ENCODE measurements at places on chromosomes 2 and 18. TPM values are rescaled to one million over a fixed set of nuclear protein-coding genes. Genes with fewer than 3 reads are reported as not detected.

- DNase-seq: no peak
Measured at GRCh38 chr2:156907806-156908205, 349.7 kb upstream of the GALNT5 start.

GRCh38 chr2:121877366-121877765 is 121.9 kb downstream of the TSN start:
- DNase-seq: no peak

GRCh38 chr2:69464575-69464974 is 27.3 kb upstream of the NFU1 start:
- peak; percentile 19 for DNase-seq

GRCh38 chr2:46239847-46240181 is 57.4 kb upstream of the EPAS1 start:
- no peak for DNase-seq

DNA sequence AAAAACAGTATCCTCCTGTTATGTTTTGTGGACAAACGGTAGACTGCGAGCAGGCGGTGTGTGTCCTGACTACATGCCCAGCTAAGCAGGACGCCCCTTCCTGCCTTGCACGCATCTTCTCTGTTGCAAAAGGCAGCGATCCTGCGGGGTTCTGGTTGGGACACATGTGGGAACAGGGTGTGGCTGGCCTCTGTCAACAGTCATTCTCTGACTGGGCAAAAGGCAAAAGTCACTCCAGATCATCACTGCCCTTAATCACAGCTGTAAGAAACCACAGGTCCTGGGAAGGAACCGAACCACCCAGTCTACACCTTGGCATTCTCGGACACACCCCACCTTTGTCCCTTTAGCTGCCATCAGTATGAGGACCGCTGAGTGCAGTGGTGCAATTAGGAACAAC is 44.3 kb upstream of the TMEM87B start:
- DNase-seq: peak; percentile 47

DNA sequence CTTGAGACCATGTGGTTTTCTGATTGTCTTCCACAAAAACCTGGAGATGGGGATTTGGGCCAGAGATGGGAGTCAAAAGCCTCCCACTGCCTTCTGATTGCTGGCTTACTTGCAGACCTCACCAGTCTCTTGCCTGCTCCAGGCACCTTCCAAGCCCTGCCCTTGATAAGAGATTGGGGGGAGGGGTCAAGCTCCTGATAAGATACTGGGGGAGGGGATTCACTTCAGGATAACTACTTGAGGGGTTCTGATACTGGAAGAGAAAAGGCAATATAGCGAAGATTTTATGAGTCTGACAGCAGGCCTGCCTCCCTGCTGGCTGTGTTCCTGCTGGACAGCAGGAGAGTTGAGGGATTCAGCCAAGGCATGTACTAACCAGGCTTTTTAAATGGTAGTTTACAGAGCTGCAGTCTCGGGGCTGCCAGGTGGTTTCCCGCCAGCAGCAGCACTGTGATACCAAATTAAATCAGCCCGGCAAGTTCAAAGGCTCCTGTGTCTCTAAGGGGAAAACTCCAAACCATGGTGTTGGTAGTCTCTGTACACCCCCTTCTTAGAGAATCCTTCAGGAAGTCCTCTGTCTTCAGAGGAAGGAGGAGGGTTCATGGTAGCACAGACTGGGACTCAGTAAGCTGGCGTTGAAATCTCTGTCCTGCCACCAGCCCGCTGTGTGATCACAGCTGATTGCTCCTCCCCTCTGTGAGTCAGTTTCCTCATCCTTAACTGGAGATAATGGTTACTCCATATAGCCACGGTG is 58.3 kb downstream of the FBXO36 start:
- peak; percentile 55 for DNase-seq

GRCh38 chr2:119112230-119112629 is 46.3 kb downstream of the C1QL2 start:
- no peak for DNase-seq

GRCh38 chr2:18503376-18504228 is 56.9 kb downstream of the RDH14 start:
- DNase-seq: no peak

DNA sequence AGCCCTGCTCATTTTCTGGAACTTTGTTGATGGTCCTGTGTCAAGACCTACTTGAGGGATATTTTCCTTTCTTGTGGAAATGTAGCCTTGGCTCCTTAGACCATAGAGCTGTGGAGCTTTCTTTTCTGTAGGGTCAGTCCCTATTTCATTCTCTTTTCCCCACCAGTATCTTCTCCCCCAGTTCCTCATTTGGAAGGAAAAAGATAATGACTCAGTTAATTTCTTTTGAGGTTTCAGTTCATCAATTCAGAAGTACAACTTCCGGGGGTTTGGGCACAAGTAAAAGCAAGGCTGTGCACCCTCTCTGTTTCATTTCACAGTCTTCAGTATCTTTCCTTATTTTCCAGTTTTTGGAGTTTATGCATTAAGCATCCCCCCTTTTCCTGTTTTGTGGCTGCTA is 70.7 kb downstream of the CDC42EP3 start:
- no peak for DNase-seq

- DNase-seq: no peak
Measured at GRCh38 chr2:134108113-134108512, 145.8 kb upstream of the MGAT5 start.

GRCh38 chr2:164992818-164993217 is 37.5 kb upstream of the SLC38A11 start:
- DNase-seq: peak; percentile 72

- DNase-seq: no peak
Measured at GRCh38 chr2:195695002-195695631, 38.1 kb downstream of the SLC39A10 start.

DNA sequence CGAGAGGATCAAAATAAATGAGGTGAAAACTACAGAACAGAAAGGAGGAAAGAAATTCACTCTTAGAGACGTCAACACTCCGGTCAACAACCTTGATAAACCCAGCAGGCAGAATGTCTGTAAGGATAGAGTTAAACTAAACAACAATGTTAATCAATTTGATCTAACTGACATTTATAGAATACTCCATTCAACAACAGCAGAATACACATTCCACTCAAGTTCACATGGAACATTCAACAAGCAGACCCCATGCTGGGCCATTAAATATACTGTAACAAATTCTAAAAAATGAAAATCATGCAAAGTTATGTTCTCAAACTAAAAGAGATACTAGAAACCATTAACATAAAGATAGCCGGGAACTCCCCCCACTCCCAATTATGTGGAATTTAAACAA is 41.8 kb downstream of the FAM210A start:
- DNase-seq: no peak

The L3MBTL4 gene
- total RNA-seq: 0.12 TPM

The TDRD15 gene
- total RNA-seq: not detected

GRCh38 chr2:133888621-133889219 is 320.5 kb upstream of the NCKAP5 start:
- no peak for DNase-seq

DNA sequence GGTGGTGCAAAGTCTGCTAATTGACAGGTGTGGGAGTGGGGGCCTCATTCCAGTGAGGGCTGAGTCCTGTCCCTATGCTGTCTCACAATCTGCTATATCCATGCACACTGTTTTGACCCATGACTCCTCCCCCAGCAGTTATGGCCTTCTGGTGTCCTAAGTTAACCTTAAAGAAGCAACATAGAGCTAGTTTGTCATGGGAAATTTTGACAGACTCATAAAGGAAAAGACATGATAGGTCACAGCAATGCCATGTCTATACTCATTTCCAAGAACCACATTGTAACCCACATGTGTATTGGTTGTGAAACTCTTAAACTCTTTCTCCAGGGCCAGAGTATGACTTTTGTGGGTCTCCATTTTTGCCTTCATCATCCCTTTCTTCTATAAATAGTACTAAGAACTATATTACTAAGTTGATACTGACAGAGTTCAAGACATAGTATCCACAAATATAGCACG is 78.2 kb upstream of the SLC1A4 start:
- DNase-seq: no peak

GRCh38 chr18:70419526-70419925 is 130.7 kb downstream of the SOCS6 start:
- DNase-seq: no peak

DNA sequence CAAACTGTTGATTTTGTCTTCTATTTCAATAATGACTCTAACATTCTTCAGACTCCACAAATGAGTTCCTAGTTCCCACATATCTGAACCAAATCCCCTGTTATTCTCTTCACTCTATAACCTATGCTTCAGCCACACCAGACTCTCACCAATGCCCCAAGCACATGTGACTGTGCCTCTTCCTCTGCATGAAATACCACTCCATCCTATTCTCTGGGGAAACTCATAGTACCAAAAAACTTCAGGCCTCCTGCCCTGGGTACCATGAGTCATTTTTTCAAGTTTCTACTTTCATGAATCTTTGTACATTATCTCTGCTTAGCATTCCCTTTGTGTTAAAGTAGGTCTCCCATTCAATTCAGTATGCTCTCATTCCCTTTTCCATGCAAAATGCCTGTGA is 353.2 kb downstream of the ZEB2 start:
- no peak for DNase-seq

The SP5 gene
- 1.8 TPM for total RNA-seq

The BMP10 gene
- total RNA-seq: not detected

DNA sequence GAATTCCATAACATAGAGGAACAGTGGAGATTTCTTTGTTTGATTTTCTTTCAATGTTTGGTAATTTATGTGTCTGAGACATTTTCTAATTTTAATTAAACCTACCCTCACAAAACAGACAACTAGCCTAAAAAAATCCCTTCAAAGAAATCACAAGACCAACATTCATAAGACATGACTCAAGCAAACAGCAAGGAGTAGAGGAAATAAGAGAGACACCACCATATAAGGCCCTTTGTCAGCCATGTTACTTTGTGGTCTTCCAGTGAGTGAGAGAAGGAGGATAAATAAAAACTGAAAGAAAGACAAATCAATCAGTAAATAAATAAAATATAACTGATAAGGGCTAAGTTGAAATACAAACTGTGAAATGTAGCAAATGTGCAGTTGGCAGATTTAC is 830.8 kb upstream of the SLC39A10 start:
- peak; percentile 11 for DNase-seq

The TNFRSF11A gene
- total RNA-seq: 1.3 TPM

GRCh38 chr2:128372621-128373341 is 54.1 kb upstream of the HS6ST1 start:
- DNase-seq: no peak

GRCh38 chr18:21851327-21851961 is 110.9 kb downstream of the MIB1 start:
- DNase-seq: no peak

- DNase-seq: no peak
Measured at GRCh38 chr2:48050711-48051110, 144.4 kb upstream of the FBXO11 start.

DNA sequence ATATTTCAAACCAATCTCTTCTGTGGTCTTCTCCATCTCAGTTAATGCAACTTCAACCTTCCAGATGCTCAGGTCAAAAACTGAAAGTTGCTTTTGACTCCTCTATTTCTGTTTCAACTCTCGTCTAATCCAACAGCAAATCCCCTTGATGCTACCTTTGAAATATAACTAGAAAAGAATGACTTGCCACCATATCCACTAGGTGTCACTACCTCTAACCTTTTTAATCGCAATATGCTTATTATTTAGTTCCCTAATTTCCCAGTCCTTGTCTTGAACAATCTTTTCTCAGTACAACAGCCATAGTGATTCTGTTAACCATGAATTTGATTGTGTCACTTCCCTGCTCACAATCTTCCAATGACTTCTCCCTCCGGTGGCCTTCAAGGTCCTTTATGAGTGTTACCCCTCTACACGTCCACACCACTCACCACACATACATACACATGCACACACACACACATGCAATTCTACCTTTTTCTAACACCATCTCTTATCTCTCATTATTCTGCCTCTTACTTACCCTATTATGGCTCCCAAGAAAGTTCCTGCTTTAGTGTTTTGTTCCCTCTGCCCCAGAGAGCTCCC is 245.5 kb upstream of the KCNJ3 start:
- DNase-seq: peak; percentile 11
